AG09319 (cell line): ENCODE measurements at places on chromosomes 1 and 21.

DNA sequence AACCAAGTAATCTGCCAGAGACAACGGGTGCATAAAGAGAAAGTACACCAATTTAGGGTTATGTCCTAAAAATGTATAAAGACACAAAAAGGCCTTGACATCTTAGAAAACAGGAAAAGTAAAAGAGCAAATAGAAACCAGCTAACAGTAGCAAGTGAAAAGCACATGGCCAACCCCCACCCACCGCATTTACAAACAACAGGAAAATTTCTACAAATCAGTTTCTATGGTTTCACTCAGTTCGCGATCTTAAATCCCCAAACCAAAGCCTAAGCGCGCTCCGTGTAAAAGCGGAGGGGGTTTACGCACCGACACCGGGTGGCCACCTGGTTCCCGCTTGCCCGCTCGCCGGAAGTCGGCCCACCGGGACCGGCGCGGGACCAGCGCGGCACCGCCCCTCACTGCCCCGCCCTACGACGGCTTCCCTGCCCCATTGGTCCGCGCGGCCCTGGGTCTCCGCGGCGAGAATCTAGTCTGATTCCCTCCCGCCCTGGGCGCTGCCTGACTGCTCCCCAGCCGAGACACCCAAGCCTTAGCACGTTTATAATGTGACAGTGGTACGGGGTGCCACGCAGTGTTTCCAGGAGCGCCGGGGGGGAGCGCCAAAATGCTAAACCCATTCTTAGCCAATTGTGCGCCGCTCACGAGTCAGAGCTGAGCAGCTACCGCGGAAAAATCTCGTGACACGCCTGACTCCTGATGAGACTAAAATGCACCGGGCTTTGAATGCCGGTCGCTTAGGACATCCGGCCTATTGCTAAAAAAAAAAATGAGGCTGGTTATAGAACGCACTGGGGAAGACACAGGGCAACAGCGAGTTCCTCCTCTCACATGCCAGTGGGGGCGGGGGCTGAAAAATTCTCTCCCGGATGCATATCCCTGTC, at the start of gene GART:
TSS of gene GART (minus strand) at position 362 of the 884 bp plus-strand sequence. CDS start 2,802 bp downstream, outside the sequence.
- peak; percentile 39 for DNase-seq

DNA sequence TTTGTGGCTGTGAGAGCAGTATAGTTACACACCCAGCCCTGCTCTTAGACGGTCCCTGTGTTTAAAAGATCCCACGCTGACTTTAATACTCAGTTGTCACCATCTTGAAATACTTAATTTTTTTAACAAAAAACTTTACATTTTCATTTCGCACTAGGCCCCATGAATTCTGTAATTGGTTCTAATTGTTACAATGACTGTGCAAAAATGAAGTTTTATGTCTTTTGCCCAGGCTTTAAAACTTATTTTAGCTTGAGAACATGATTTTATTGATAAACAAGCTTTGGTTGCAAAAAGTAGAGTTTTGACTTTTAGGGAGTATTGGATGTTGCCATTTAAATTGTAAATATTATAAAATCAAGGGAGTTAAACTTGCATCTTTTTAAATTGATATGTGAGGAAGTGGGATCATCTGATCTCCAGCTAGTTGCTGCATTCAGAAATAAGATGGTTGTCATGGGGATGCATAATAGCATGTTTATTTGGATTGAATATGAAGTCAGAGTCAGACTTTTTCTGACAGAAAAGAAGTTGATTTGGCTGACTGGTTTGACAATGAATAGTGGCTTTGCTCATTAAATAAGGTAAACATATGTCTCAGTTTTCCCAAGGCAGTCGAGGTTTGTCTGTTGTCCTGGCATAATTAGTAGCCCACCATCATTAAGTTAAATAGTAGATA, 23.0 kb upstream of the CRP start:
- no peak for DNase-seq

DNA sequence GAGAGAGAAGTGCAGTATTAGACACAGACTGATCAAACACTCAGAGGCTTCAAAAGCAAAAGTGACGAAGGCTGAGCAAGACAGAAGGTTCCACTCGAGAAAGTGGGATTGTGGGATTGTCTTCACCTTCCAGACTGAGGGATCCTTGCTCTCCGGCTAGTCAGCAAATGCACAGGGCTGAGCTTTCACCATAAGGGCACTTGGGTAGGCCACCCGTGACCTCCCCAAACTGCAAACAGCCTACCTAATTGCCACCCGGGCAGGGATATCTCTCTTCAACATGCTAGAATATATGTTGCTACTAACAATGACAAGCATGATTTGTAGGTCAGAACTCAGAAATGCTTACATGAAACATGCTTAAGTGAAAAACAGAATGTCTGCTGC, 35.3 kb upstream of the RIPK4 start:
- DNase-seq: no peak

DNA sequence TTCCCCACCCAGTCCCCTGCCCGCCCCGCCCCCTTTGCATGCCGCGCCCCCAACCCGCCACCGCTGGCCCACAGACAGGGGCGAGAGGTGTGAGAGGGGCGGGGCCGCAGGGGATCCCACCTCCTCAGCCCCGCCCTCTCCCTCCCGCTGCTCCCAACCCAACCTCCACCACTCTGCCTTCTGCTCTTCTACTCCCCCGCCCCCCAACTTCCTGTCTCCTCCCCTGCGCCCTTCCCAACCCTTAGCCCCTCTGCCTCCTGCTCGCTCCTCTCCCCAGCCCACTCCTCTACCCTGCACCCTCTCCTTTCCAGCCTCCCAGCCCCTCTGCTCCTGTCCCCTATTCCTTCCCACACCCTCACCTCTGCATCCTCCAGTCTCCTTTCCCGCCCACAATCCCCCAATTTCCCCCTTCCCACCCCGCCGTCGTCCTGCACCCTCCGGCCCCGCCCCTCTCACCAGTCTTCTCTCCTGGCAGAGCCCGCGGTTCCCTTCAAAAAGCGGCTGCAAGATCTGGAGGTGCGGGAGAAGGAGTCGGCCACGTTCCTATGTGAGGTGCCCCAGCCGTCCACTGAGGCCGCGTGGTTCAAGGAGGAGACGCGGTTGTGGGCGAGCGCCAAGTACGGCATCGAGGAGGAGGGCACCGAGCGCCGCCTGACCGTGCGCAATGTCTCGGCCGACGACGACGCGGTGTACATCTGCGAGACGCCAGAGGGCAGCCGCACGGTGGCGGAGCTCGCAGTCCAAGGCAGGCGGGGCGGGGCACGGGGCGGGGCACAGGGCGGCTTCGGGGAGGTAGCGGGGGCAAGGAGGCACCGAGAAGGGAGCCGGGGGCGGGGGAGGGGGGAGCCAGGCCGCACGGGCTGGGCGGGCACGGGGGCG, 5.4 kb downstream of the OBSCN start:
- peak; percentile 41 for DNase-seq
